Activated T-cell treated with anti-CD3 and anti-CD28 coated beads, Interleukin-2, amount 50 U/mL, for 72 hours (primary cell): ENCODE measurements at places on chromosomes 1 and 21.
A peak's percentile ranks its signal among the peaks of the same experiment; 100 is the strongest.

- DNase-seq = no peak
Measured at GRCh38 chr1:81305997-81306452, 494.7 kb upstream of the ADGRL2 start.

- peak; percentile 31 for DNase-seq
Measured at GRCh38 chr1:39268112-39268581, 63.7 kb downstream of the MACF1 start.

DNA sequence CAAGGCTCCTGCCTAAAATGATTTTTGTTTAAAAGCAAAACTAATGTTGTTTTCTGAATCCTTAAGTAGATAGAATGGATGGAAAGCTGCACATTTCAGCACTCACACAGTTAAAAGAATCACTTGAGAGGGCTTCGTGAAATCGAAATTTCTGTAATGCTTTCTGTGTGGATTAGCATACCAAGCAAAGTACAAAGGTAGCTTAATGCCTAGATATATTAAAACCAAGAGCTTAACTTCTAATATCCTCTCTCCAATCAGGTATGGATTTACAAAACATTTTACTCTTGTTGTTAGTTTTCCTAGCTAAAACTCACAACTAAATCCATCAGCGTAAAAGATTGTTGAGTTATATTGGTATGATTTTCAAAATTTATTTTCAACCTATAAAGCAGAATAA is 378.8 kb upstream of the PRMT6 start:
- no peak for DNase-seq

- no peak for DNase-seq
Measured at GRCh38 chr1:11311816-11312755, 39.1 kb downstream of the UBIAD1 start.

- no peak for DNase-seq
Measured at GRCh38 chr1:44208226-44208625, 5.0 kb upstream of the DMAP1 start.

DNA sequence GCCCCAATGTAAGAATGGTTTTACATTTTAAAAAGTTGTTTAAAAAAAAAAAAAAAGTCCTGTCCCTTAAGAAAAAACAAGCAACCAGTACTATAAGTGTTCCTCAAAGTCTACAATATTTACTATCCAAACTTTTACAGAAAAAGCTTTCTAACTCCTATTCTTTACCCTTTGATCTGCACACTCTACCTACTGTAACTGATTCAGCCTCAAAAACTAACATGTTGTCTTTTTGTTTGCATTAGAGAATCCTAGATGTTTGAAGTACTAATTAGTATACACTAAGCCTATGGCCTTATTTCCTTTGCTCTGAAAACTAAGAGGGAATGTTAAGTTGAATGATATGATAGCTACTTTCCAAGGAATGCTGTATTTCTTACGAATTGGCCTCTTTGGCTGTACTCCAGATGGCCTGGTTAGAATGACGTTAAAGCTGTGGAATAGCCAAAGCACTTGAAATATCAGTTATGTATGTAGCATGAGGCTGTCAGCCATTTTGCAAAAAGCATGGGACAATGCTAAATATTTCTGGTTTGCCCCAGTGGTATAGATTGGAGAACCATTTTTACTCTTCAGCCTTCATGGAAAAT is 234.8 kb downstream of the GPR52 start:
- no peak for DNase-seq

GRCh38 chr1:75130865-75131564 is 3.2 kb upstream of the LHX8 start:
- no peak for DNase-seq

- no peak for DNase-seq
Measured at GRCh38 chr1:225258811-225259210, 169.0 kb downstream of the LBR start.

- no peak for DNase-seq
Measured at GRCh38 chr1:67682659-67683197, 2.3 kb upstream of the GADD45A start.

DNA sequence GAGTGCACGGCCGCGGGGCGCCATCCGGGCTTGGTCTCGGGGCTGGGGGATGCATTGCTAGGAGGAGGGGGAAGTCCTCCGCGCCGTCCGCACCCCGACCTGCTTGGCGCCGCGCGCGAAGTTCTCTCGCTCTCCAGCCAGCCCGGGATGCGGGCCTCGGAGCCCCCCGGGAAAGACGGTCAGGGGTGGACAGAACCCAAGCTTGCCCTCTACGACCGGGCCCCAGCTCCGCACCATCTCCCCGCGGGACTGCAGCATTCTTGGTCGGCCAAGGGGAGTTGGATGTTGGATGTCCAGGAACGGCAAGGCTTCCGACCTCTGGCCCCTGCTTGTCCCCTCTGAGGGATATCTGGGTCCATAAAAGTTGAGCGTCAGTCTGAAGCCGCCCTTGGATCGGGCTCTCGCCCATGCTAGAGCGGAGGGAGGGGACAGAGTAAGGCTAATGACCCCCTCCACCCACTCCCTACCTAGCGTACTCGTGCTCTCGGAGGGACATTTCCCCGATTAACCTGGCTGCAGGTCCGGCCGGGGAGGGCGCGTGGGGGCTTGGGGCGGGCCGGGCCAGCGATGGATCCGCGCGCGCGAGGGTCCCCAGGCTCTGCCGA is 522 bp downstream of the DISP3 start:
- DNase-seq = peak; percentile 3

DNA sequence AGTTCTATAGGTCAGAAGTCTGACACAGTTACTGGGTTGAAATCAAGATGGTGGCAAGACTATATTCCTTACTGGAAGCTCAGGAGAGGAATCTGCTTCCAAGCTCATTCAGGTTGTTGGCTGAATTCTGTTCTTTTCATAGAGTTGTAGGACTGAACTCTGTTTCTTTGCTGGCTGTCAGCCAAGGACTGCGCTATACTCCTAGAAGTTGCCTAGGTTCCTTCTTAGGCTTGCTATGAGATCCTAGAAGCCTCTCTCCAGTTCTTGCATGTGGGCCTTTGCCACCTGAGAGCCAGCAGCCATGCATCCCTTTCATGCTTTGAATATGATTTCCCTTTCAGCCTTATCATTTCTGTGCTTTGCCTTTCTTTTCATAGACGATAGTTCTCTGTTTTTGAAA is 176.4 kb downstream of the RPS6KC1 start:
- no peak for DNase-seq

- DNase-seq = no peak
Measured at GRCh38 chr21:28229814-28230213, 762.9 kb downstream of the LTN1 start.

DNA sequence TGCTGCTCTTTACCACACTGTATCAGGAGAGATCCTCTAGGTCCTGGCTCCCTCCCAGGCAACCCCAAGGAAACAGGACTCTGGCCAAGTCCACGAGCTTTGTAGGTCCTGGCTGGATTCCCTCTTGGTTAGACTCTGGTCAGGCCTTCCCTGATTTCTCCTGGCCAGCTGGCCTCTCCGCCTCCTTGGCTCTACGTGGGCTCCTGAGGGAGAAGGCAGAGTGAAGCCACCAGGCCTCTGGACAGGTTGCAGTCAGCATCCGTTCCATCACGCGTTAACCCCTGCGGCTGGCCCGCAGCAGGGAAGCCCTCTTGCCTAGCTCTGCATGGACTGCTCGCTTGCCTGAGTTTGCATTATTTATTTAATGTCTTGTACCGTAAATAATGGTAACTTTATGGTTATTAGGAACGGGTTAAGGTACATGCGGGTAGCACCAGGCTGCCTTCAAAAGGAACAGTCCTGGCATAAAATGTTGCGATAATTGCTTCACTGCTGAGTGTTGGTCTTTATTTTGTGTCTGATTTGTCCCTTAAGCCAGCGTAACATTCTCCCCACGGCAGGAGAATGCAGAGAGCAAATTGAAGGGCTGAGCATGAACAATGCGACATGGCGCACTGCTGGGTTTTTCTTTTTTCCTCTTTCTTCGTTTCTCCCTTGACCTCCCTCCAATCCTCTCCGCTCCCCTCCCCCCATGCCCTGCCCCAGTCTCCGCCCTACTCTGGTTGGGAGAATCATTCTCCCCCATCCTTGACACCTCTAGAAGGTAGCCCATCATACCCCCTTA is 100.3 kb downstream of the RNF220 start:
- DNase-seq = no peak

GRCh38 chr1:212207118-212207517 is 78.1 kb upstream of the PPP2R5A start:
- DNase-seq = no peak

- DNase-seq = peak; percentile 42
Measured at GRCh38 chr1:248793592-248793991, 32.1 kb downstream of the SH3BP5L start.

GRCh38 chr1:46801323-46802055 is 2.6 kb downstream of the CYP4B1 start:
- DNase-seq = no peak

- no peak for DNase-seq
Measured at GRCh38 chr1:36080236-36080635, 3.7 kb upstream of the TEKT2 start.

DNA sequence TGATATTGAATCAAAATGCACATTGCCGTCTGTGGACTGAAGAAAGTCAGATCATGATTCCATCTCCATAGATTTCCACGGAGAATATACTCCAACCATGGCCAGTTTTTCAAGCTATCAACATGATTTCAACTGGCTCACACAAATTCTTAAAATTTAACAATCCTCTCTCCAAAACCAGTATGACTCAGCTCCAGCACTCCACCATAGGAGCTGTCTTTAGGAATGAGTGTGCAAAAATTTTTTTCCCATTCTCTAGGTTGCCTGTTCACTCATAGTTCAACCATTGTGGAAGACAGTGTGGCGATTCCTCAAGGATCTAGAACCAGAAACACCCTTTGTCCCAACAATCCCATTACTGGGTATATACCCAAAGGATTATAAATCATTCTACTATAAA is 40.8 kb downstream of the RGL1 start:
- no peak for DNase-seq

DNA sequence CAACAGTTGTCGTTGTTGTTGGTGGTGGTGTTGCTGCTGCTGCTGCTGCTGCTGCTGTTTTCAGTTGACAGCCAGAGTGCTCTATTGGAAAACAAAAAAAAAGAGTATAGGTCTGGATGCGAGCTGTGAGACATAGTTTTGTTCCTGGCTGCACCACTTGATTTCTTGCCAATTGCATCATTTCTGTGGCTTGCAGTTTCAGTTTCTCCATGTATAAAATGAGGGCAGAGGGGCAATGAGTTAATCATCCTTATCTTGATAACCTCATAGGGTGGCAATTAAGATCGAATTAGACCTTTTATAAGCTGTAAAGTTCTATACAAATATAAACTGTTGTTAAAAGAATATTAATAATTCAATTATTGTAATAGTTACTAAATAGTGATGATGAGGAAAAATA is 156.7 kb downstream of the DMRTA2 start:
- DNase-seq = peak; percentile 16

- DNase-seq = no peak
Measured at GRCh38 chr1:22258698-22259097, 115.8 kb upstream of the WNT4 start.

- no peak for DNase-seq
Measured at GRCh38 chr21:37077403-37077802, 4.3 kb downstream of the TTC3 start.

GRCh38 chr1:222240536-222241181 is 307.2 kb downstream of the HHIPL2 start:
- no peak for DNase-seq

- no peak for DNase-seq
Measured at GRCh38 chr1:27301052-27301422, 20.9 kb upstream of the TMEM222 start.

DNA sequence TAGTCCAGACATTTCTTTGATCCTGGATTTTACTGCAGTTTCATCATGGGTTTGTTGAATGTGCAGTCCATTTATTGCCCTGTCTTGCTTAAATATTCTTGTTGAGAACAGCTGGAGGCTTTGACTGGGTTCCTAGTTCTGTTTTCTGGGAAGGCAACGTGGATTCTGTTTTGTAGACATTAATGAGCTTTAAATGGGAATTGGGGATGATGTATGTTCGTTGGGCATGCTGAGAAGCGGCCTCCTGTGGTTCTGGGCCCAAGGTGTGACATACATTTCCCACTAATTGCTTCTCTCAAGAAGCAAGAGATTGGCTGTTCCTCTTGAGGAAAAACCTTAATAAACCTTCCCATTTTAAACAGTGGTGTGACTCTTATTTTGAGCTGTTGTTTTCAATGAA is 22.9 kb downstream of the INKA2 start:
- no peak for DNase-seq

GRCh38 chr1:21034725-21035628 is 141.7 kb downstream of the EIF4G3 start:
- no peak for DNase-seq

DNA sequence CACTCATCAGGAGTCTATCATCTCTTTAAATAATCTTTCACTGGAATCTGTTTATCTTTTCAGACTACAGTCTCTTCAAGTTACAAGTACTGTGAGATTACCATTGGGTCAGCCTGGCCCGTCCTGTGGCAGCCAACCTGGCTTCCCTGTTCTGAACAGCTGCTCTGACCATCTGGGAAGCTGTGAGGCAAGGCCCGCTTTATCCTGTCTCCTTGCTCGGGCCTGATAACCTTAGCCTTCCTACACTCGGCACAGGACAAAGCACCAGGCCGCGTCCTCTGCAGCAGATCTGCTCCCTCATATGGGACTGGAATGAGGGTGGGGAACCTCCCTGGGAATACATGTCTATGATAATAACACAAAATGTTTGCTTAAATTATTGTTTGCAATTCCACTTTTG is 113.3 kb downstream of the PTPN14 start:
- no peak for DNase-seq

GRCh38 chr1:43276673-43277072 is 6.9 kb downstream of the TMEM125 start:
- no peak for DNase-seq

GRCh38 chr1:61222240-61222639 is 139.9 kb downstream of the NFIA start:
- DNase-seq = no peak

- DNase-seq = no peak
Measured at GRCh38 chr1:231311720-231312431, 25.8 kb downstream of the EXOC8 start.

DNA sequence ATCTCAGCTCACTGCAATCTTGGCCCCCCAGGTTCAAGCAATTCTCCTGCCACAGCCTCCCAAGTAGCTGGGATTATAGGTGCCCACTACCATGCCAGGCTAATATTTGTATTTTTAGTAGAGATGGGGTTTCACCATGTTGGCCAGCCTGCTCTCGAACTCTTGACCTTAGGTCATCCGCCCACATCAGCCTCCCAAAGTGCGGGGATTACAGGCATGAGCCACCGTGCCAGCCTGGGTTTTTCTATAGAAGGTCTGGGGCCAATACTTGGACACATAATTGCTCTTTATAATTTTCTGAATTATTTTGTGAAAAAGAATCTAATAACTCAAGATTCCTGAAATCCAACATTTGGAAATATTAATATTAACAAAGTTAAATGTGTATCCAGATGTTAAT is 1267.7 kb upstream of the ADGRL4 start:
- DNase-seq = no peak
